ENCODE measurements at places on chromosomes 4 and X.

DNA sequence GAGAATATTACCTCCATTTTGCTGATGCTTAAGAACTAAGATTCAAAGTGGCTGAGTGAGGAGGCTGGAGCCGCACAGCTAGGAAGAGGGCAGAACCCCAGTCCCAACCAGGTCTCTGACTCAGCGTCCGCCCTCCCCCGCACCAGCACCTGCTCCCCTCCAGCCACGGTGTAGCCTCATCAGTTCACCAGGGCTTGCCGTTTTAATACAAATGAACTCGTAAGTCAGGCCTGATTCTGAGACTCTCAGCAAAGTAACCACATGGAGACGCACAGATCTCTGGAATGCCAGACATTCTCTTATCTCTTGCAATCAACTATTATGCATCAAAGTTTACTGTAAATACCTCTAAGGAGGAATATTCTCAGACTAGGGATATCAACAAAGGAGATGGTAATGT lies 52.4 kb downstream of the ENPP6 start:
- no peak for DNase-seq

- DNase-seq: no peak
Measured at GRCh38 chr4:80115368-80116181, 42.5 kb upstream of the ANTXR2 start.

DNA sequence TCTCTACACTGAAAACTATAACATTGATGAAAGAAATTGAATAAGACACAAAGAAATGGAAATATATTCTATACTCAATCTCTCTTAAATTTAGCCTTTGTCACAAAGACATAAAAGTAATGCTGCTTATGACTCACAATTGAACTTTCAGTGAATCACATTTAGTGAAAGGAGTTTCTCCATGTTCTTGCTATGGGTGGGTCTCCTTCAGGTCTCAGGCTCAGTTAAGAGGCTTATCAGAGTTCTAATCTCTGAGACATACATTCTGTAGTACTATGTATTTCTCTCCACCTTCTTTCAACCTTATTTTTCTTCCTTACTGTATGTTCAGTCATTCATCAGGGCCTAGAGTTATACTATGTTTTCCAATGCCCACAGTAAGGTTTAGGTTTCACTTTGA lies 220.9 kb downstream of the DTHD1 start:
- DNase-seq: no peak

GRCh38 chr4:46249516-46249915 lies 125.7 kb upstream of the GABRG1 start:
- DNase-seq: no peak

DNA sequence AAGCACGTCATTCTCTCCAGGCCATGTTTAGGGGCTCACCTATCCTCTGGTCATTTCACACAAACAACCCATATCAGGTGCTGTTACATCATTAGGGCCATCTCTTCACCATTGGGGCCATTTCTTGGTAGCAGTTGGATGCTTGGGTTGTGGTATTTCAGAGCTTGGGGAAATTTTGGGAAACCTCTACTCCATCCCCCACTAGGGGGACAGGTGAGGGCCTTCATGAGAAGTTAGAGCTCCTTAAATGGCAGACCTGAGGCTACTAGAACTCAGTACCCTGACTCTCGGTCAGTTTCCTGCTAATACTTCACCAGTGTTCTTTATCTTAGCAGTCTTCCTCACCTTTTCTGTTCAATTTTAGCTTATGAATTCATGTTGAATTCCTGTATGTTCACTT lies 50.2 kb downstream of the ZNF827 start:
- DNase-seq: no peak

GRCh38 chr4:41533680-41534079 lies 4.3 kb upstream of the LIMCH1 start:
- no peak for DNase-seq

GRCh38 chr4:33134366-33134765 lies 2414.2 kb downstream of the PCDH7 start:
- no peak for DNase-seq

DNA sequence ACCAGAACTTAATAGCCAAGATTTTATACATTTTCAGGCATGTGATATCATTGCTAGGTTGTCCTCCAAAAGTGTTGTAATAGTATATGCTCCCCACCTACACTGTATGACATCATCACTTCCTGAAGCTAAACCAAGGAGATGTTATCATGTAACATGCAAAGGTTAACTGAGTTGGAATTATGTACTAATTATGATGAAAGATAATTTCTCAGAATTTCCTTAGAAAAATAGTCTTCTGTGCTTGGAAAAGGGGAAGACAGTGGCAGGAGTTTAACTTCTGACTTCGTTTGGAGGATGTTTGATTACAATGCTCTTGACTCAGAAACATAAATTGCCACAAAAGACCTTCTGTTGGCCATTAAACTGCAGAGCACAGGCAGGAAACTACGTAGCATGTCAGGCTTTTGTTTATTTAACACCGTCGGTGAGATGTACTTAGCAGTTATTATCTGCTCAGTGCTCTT lies 83.6 kb upstream of the GUCY1A1 start:
- DNase-seq: no peak

DNA sequence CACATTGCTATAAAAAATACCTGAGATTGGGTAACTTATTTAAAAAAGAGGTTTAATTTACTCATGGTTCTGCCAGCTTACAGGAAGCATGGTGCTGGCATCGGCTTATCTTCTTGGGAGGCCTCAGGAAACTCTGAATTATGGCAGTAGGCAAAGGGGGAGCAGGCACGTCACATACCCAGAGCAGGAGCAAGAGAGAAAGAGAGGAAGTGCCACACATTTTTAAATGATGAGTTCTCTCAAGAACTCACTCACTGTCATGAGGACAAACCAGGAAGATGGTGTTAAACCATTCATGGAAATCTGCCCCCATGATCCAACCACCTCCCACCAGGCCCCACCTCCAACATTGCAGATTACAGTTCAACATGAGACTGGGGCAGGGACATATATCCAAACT lies 10.0 kb upstream of the AFF1 start:
- DNase-seq: no peak

GRCh38 chr4:61085534-61085933 lies 114.6 kb upstream of the ADGRL3 start:
- no peak for DNase-seq

DNA sequence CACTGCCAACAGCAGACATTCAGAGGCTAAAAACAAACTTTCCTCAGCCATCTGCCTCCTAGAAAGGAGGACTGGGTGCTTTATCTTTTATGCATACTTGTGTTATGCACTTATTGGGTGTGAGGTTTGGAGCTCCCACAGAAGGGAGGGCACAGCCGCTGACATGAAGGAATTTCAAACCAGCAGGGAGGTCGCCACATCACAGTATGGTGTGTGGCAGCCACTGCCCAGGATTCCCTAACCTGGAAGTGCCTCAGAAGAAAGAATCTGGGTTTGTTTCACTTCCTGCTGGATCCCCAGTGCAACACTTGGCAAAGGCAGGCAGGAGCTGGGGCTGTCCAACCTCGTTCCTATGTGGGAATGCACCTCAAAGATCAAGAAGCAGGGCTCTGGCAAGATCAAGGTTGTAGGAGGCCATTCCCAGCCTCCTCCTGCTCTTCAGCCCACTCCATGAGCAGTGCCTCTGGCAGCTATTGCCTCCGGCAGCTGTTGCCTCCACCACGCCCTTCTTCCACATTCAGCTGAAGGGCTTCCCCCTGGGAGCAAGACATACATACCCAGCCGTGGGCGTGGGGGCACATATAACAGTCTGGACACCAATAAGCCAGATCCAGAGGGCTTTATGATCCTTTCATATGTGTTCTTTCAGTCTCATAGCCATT lies 109.0 kb upstream of the MAMLD1 start:
- DNase-seq: no peak

GRCh38 chr4:108849611-108850168 lies 86.8 kb upstream of the ETNPPL start:
- no peak for DNase-seq

GRCh38 chr4:8709729-8710360 lies 117.3 kb downstream of the CPZ start:
- no peak for DNase-seq

DNA sequence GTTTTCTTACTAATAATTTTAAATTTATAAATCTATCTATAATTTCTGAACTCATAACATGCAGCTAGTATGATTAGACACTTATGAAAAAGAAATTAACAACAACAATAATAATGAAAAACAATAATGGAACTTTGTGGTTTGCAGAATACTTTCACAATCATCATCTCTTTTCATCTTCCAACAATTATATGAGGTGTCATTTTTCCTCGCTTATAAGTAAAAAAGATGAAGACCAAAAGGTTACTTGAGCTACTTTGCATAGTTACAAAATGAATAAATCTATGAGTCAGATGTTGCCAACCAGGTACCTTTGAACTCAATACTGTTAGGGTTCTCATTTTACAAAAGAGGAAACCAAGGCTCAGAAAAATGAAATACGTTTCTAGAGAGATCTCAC lies 98.5 kb upstream of the ELOVL6 start:
- no peak for DNase-seq

DNA sequence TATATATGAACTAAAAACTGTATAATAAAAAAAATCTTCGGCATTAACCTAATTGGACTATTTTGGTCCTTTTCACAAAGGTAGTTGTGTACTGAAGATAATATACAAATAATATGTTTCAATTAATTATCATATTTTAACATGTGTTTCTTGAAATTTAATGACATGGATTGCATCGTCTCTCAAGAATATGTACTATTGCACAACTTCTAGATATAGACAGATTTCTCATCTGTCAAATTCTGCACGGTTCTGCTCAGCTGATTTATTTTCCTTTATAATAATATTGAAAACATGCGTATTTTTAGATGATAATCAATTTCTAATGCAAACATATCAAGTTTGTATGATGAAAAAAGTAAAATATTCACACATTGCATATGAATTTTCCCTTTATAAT lies 498.7 kb upstream of the PABPC4L start:
- no peak for DNase-seq
